Vein endothelial cell (primary cell): ENCODE measurements at places on chromosomes 16 and 17. TPM values are rescaled to one million over a fixed set of nuclear protein-coding genes. Genes with fewer than 3 reads are reported as not detected.

The CCDC200 gene
- total RNA-seq: not detected in 2 replicates

The ZNF597 gene
- total RNA-seq: 2.5 and 2.9 TPM in 2 replicates

The TMEM107 gene
- 17.7 and 19.6 TPM in 2 replicates for total RNA-seq

The PRM3 gene
- not detected in 2 replicates for total RNA-seq

The KRT16 gene
- not detected in 2 replicates for total RNA-seq

The LPCAT2 gene
- total RNA-seq: 46.7 and 60.0 TPM in 2 replicates

The ABAT gene
- total RNA-seq: 0.98 and 1.1 TPM in 2 replicates

The DDX52 gene
- 39.2 and 60.8 TPM in 2 replicates for total RNA-seq

The KRTAP1-1 gene
- not detected in 2 replicates for total RNA-seq

The EEF2K gene
- total RNA-seq: 55.3 and 60.1 TPM in 2 replicates

The CHST5 gene
- 0.33 TPM in 1 of 2 replicates, not detected in the other for total RNA-seq

The SCIMP gene
- total RNA-seq: not detected in 2 replicates

The SCN4A gene
- not detected in 2 replicates for total RNA-seq

The ITGAL gene
- total RNA-seq: not detected in 2 replicates

The CACNG5 gene
- not detected in 2 replicates for total RNA-seq

The GRIN2C gene
- 0.19 TPM in 1 of 2 replicates, not detected in the other for total RNA-seq

The KRT36 gene
- not detected in 2 replicates for total RNA-seq

The KCNJ18 gene
- not detected in 2 replicates for total RNA-seq

The UTP18 gene
- total RNA-seq: 27.8 and 37.1 TPM in 2 replicates

The LRRC37B gene
- total RNA-seq: 11.1 and 14.6 TPM in 2 replicates

The MAP3K3 gene
- 90.2 and 117 TPM in 2 replicates for total RNA-seq

The MYL4 gene
- total RNA-seq: 1.5 and 2.0 TPM in 2 replicates

The IL17C gene
- total RNA-seq: 0.10 and 0.33 TPM in 2 replicates

The CBX4 gene
- 9.4 and 11.8 TPM in 2 replicates for total RNA-seq

The SLC16A11 gene
- total RNA-seq: 0.48 and 0.98 TPM in 2 replicates

The HMOX2 gene
- 143 and 164 TPM in 2 replicates for total RNA-seq

The C17orf50 gene
- not detected in 2 replicates for total RNA-seq

The ANKRD40CL gene
- total RNA-seq: not detected in 2 replicates

The RUNDC3A gene
- 0.33 TPM in 1 of 2 replicates, not detected in the other for total RNA-seq

The SLC52A1 gene
- total RNA-seq: 0.33 TPM in 1 of 2 replicates, not detected in the other

The KRTAP9-3 gene
- total RNA-seq: not detected in 2 replicates

The FGF11 gene
- 0.38 and 0.65 TPM in 2 replicates for total RNA-seq

The PIRT gene
- total RNA-seq: not detected in 2 replicates

The SLC5A10 gene
- total RNA-seq: not detected in 2 replicates

The TMEM92 gene
- under 0.01 and 0.29 TPM in 2 replicates for total RNA-seq

The HS3ST2 gene
- total RNA-seq: under 0.01 TPM in 1 of 2 replicates, not detected in the other

The AURKB gene
- total RNA-seq: 17.6 and 26.1 TPM in 2 replicates

The KCTD19 gene
- total RNA-seq: under 0.01 and 0.33 TPM in 2 replicates

The CCL7 gene
- 0.38 TPM in 1 of 2 replicates, not detected in the other for total RNA-seq

The APOBR gene
- not detected in 2 replicates for total RNA-seq

The KRTAP1-5 gene
- total RNA-seq: not detected in 2 replicates

The DNAI2 gene
- total RNA-seq: not detected in 2 replicates

The PLCG2 gene
- total RNA-seq: 9.6 and 17.3 TPM in 2 replicates

The EFCAB5 gene
- 0.33 and 0.48 TPM in 2 replicates for total RNA-seq

The CFAP97D1 gene
- total RNA-seq: not detected in 2 replicates
